Peyer's patch (tissue), 4 donors: ENCODE measurements at places on chromosomes 5 and 9. TPM values are rescaled to one million over a fixed set of nuclear protein-coding genes. Genes with fewer than 3 reads are reported as not detected.

ADAMTSL2 gene
- 14.0 TPM for total RNA-seq

PDE6A gene
- not detected for total RNA-seq

CLIC3 gene
- total RNA-seq, result not detected

SLC36A2 gene
- total RNA-seq, result not detected

GABRB2 gene
- 3.2 TPM for total RNA-seq

ARID3C gene
- total RNA-seq, result not detected

OR13C9 gene
- total RNA-seq, result not detected

COL23A1 gene
- 1.2 TPM for total RNA-seq

EGFL7 gene
- total RNA-seq, result 77.6 TPM

SUSD3 gene
- 9.2 TPM for total RNA-seq

SH3TC2 gene
- total RNA-seq, result 0.57 TPM

PKD2L2 gene
- not detected for total RNA-seq

NR5A1 gene
- 0.18 TPM for total RNA-seq

ATP6V1G1 gene
- 84.3 TPM for total RNA-seq

- no peak for DNase-seq
Observed at GRCh38 chr5:138536215-138536614, 6.8 kb downstream of the ETF1 start.

DNA sequence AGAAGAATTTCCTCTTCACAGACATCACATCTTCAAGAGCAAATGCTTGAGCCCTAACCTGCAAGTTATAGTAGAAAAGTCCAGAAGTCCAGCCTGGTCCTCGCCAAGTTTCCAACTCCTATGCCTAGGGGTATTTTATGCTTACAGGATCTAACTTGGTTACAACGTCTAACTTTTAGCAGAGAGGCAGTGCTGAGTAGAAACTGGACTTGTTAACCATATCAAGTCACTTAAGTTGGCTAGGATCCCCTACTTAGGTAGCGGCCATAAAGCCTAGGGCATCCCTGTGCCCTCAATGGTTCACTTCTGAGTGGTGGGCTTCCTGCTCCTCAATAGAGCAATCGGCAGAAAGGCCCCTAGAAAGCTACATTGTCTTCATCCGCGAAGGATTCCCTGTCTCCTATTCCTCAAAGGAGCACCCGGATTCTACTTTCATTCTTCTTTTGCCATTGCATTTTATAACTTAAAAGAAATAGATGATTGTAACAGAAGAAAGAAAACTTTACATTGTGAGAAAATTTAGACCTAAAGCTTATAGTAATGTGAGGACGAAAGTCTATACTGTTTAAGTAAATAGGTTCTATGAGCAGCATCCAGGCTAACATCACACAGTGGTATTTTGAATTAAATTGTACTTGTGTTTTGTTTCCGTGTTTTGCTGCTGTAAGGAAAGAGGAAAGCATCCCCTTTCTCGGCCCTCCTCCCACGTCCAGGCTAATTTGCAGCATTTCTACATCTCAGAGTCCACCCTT lies 1.3 kb upstream of the MTAP start:
- DNase-seq, result no peak

- no peak for DNase-seq
Observed at GRCh38 chr5:151451626-151452520, 4.5 kb downstream of the SLC36A1 start.

GRCh38 chr5:75736273-75736672 lies 19.0 kb upstream of the POC5 start:
- DNase-seq, result no peak

- DNase-seq, result no peak
Observed at GRCh38 chr9:94802793-94803192, 76.3 kb downstream of the AOPEP start.

DNA sequence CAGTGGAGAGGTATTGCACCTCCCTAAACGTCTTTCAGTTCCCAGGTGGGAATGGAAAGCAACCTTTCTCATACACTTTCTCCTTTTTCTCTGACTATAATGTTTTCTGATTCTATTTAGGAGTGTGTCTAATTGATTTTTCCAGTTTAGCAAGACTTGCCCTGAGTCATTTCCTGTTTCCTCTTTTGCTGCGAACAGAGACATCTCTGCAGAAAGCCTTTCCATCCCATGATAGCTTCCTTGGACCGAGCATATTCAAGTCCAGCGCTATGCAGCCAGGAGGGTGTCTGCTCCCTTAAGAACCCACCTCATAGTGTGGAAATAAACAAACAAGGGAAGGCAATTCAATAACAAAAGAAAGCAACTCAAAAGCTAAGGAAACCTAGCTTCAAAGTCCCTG lies 60.0 kb upstream of the CDH6 start:
- DNase-seq, result no peak

DNA sequence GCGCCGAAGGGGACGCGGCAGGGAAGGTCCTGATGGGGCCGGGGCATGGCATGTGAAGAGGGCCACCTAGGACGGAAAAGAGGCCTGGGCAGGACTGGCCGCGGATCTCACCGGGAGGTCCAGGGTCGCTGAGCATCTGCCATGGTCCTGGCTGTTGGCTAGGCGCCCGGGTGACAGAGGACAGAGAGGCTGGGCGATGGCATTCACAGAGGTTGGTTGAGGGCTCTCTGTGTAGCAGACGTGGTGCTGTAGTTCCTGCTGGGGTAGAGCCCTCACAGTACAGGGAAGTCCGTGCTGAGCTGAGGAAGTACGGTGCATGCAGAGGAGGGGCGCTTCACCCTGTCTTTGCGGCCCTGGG lies 427 bp downstream of the PCYOX1L start:
- DNase-seq, result peak; percentile 47

DNA sequence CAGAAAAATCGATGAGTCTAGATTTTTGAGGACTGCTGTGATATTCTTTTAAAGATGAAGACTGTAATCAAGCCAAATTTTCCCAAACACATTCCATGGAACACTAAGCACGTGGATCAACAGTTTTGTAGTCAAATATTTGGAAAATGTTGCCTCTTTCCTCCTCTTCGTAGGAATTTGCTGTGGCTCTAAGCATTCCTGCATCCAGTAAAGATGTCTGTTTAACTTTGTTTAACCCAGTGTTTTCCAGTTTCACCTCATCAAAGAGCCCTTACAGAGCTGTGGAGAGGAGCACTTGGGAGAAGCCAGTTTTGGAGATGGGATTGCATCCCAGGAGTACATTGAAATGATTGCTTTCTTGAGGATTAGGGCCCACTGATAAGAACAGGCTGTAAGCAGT lies 58.9 kb downstream of the INSYN2B start:
- no peak for DNase-seq

GRCh38 chr9:5718296-5719032 lies 89.6 kb downstream of the RIC1 start:
- no peak for DNase-seq

DNA sequence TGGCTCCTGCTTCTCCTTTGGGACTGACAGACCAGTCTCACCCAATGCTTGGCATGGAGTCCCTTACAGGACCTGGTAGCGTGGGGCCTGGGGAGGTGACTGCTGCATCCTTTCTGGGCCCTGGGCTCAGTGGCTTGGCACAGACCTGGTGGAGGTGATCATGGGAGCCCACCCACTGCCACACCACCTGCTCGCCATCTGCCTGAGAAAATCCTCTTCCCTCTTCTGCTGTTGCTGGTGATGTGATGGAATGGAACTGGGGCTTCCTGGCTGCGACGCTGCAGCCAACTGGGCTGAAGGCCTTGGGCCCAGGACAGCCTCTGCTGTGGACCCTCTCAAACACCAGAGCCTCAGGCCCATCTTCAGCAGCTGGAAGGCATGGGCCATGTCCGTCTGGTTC lies 122.5 kb upstream of the PANK3 start:
- no peak for DNase-seq

DNA sequence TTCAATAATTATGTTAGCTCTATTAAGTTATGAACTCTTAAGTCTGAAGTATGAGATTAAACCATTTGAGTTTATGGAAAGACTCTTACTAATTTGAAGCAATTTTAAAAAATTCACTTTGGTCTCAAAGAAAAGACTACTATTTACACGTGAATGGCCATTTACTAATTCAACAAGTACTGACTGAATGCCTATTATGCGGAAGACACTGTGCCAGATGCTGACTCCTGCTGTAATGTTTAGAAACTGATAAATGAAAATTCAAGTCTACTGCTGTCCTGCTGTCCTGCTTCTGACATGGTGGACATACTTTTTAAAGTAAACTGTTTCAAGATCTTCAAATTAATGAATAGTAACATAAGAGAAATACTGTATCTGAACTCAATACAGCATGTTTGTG lies 116.2 kb downstream of the MPDZ start:
- no peak for DNase-seq

- no peak for DNase-seq
Observed at GRCh38 chr9:31912636-31913035, 471.8 kb upstream of the ACO1 start.

- DNase-seq, result no peak
Observed at GRCh38 chr9:107484117-107484723, 5.3 kb downstream of the KLF4 start.

- no peak for DNase-seq
Observed at GRCh38 chr5:130514984-130515690, 610.9 kb downstream of the CHSY3 start.

DNA sequence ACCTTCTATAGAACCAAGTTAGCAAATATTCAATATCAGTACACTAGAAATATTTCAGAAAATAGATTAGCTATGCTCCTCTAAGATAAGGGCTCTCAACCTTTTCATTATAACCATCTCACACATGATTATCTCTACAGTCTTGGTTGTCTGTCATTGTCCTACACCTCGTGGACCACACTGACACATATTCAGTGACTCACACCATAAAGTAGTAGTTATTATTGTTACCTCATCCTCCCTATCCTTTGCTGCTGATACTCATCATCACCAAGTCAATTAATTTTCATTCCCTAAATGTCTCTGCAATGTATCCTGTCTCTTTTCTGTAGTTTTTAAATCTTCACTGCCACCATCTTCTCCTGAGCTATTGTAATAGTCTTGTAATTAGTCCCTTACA lies 1309.2 kb upstream of the C9orf72 start:
- no peak for DNase-seq

DNA sequence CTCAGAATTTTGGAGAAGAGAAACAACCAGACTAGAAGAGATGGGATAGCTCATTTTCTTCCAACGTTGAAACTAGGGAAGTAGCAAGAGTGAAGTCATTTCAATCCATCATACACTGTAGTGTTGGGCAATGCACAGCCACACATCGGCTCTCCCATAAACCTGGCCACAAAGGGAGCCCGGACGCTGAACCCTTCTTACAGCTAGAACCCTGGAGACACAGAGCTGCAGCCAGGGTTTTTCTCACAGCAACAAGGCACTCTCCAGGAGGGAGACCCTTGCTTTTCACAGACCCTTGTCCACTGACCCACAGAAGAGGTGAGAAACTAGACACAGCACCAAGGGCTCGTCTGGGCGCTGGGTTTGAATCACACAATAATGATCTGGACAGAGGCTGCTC lies 101.4 kb upstream of the FSTL4 start:
- DNase-seq, result no peak

GRCh38 chr9:113772121-113772810 lies 103.8 kb upstream of the ZNF618 start:
- no peak for DNase-seq

DNA sequence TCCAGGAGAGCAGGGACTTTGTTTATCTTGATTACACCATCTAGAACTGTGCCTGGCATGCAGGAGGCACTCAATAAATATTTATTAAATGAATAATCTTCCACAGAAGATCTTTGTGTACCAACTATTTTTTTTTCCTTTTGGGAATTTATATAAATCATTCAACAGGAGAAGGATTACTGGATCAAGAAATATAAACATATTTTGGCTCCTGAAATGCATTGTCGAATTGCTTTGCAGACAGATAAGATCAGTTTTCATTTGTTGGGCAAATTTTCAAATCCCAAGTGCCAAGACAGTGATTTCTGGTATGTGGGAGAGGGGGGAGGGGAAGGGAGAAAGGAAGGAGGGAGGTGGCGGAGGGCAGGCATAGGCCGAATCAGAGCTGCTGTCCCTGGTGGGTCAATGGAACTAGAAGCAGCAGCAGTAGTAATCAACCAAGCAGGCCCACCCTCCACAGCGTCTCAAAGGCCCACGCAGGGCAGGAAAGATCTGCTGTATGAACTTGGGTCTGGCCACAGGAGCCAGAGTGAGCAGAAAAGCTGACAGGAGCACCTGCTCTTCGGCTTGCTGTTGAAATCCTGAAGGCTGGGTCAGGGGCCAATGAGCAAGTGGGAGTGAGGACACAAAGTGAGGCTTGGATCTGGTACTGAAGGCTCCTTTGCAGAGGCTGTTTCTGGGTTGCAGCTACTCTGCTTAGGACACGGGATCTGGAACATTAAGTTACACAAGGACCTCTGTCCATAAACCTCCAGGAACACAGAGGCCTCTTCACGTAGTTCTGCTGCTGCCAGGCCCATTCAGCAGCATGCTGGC lies 15.8 kb upstream of the TRAF1 start:
- DNase-seq, result no peak

DNA sequence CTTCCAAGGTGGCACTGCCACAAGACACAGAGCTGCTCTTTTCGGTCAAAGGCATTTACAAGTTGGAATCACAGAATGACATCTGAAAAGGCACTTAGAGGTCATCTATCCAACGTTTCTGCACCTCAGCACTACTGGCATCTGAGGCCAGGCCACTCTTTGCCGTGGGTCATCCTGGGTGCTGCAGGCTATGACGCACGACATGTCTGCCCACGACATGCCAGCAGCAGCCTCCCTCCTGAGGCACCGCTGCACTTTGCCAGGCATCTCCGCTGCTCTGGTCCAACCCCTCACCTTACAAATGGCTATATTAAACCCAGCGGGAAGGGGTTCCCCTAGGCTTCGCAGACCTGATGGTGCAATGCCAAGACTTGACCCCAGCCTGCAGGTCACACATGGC lies 8.1 kb downstream of the SURF4 start:
- DNase-seq, result no peak

DNA sequence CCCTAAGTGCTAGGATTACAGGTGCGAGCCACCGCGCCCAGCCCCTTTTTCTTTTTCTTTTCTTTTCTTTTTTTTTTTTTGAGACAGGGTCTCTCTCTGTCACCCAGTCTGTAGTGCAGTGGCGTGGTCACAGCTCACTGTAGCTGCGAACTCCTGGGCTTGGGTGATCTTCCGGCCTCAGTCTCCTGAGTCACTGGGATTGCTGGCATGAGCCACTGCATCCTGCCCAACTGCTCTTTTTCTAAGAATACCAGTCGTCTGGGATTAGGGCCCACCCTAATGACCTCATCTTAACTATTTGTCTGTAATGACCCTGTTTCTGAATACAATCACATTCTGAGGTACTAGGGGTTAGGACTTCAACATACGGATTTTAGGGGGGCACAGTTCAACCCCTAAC lies 34.1 kb upstream of the NANS start:
- DNase-seq, result no peak

GRCh38 chr9:121619545-121620324 lies 31.7 kb upstream of the DAB2IP start:
- DNase-seq, result no peak

DNA sequence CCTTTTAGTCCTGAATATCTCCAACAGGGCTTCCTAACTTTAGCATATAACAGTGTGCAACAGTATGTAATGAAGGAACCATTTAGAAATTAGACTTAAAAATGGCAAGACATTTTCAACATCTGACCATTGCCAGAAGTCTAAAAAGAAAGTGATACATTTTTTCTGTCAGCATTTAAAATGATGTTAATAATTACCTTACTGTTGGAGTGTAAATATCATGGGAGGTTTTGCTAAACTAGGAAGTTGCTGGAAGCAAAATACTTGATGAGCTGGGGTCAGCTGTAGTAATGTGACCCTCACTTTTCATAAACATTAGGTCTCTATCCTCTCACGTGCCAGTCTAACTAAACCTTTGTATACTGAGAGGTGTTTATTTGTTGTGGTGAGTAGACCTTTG lies 68.8 kb downstream of the NTRK2 start:
- no peak for DNase-seq

GRCh38 chr5:128220841-128221240 lies 137.3 kb downstream of the SLC12A2 start:
- DNase-seq, result no peak
